Fibroblast of the aortic adventitia (primary cell): ENCODE measurements at places on chromosomes 16 and 17. TPM values are rescaled to one million over a fixed set of nuclear protein-coding genes. Genes with fewer than 3 reads are reported as not detected.
A peak's percentile ranks its signal among the peaks of the same experiment; 100 is the strongest.

The LRRC59 gene
- 60.3 and 126 TPM in 2 replicates for total RNA-seq

The KLHL11 gene
- 29.0 and 30.4 TPM in 2 replicates for total RNA-seq

DNA sequence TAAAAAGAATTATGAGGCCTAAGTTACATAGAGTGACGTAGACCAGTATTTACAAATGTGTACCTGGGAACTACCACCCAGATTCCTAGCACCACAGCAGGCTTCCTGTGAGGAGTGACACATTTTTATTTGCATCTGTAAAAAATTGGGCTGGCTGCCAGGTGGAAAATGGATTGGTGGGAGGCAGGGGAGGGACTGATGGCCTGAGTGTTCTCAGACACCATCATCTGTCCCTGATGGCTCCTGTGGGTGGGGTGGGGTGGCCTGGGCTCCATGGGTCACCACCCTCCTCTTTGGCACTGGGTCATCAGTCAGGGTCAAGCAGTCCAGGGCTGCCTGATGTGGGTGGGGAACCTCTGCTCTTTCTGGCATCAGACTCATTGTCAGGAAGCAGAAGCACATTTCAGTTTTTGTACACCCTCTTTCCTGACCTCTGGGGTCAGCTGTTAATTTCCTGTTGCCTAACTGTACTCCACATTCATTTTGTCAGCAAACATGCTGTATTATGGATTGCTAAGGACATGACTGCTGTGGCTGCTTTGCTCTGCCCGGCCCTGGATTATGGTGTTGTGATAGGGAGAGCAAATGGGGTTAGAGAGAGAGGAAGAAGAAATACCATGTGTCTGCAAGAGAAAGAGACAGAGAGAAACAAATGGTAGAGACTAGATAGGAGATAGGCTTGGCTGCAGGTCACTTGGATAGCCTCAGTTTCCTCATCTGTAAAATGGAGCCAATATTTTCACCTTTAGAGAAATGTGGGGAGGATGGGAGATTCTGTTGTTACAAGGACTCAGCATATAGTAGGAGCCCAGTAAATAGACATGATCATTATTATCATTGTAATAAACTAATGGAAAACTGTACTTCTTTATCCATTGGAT is 11.6 kb upstream of the MFAP4 start:
- DNase-seq, result peak; percentile 49

GRCh38 chr17:48543854-48544348 is 1.0 kb downstream of the HOXB2 start:
- peak; percentile 72 for DNase-seq
